ENCODE measurements at places on chromosomes 13 and 19.

- no peak for DNase-seq
These were observed 50.7 kb upstream of the DIAPH3 start for GRCh38 chr13:60214213-60215055.

GRCh38 chr19:13057147-13057572 lies 45.5 kb downstream of the LYL1 start:
- DNase-seq: no peak

GRCh38 chr13:31172001-31172400 lies 10.3 kb upstream of the HSPH1 start:
- DNase-seq: no peak

DNA sequence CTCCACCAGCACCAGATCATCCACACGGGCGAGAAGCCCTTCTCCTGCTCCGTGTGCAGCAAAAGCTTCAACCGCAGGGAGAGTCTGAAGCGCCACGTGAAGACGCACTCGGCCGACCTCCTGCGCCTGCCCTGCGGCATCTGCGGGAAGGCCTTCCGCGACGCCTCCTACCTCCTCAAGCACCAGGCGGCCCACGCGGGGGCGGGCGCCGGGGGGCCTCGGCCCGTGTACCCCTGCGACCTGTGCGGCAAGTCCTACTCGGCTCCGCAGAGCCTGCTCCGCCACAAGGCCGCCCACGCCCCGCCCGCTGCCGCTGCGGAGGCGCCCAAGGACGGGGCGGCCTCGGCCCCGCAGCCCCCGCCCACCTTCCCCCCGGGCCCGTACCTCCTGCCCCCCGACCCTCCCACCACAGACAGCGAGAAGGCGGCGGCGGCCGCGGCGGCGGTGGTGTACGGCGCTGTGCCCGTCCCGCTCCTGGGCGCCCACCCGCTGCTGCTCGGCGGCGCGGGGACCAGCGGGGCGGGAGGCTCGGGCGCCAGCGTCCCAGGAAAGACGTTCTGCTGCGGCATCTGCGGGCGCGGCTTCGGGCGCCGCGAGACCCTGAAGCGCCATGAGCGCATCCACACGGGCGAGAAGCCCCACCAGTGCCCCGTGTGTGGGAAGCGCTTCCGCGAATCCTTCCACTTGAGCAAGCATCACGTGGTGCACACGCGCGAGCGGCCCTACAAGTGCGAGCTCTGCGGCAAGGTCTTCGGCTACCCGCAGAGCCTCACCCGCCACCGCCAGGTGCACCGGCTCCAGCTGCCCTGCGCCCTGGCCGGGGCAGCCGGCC lies 9.4 kb downstream of the ZNF784 start:
- no peak for DNase-seq

DNA sequence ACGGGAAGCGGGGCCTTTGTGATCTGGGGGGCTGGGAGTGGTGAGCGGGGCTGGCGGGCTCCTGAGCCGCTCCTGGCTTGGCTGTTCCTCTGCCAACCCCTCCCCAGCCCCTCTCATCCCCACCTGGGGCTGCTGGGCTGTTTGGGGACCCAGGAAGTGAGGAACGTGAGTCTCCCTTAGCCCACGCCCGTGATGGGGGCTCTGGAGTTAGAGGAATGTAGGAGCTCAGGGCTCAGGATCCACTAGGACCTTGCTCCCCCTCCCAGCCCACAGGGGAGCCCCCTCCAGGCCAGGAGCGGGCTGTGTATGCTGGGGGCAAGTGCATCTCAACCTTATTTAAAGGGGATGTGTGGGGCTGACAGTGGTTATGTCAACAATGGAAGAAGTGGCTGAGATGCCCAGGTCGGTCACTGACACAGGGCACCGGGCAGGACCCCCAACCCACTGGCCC lies 134.1 kb downstream of the URI1 start:
- no peak for DNase-seq

- DNase-seq: no peak
These were observed 32.1 kb downstream of the SMAD9 start for GRCh38 chr13:36887758-36888521.

DNA sequence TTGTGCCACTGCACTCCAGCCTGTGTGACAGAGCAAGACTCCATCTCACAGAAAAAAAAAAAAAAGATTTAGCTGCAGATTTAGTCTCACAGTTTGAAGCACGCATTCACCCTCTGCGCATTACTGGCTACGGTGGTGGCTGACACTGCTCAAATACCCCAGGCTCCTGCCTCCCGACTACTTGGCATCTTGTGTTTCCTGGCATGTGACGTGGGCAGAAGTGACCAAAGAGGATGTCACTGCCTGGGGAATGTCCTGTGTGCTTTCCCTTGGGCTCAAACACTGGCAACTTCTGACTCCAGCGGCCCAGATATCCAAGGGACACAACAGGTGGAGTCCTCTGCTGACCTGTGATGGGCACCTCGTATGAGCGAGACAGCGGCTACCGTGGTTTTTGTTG lies 24.7 kb upstream of the EIF3G start:
- no peak for DNase-seq

GRCh38 chr13:64866331-64866730 lies 2363.8 kb downstream of the PCDH9 start:
- DNase-seq: no peak

DNA sequence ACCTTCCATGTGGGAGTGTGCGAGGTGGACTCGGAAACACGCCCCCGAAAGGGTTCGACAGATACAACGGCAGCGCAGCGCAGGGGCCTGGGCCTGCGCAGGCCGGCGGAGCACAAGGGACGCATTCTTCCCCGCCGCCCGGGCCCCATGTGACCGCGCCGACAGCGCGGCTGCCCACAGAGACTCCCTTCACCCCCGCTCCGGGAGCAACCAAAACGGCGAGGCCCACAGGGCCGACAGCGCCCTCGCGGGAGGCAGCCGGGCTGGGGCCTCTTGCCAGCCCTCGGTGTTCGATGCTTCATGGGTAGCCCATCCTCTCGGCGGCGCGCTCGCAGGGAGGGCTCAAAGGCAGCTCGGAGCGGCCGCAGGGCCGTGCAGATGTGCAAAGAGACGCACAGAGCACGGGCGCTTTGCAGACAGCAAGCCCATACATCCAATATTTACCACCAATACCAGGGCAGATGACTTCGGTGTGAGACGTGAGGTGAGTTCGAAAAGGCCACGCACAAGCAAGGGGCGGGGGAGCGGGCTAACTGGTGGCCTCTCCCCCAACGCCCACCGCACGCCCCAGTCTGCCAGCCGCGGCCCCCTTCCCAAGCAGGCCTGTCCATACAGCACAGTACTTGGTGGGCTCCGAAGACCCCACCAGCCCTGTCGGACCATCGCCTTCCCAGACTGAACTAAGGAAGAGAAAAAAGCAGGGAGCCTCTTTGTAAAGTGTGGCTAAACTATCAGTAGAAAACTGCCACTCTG lies 89.9 kb downstream of the CRYL1 start:
- no peak for DNase-seq

DNA sequence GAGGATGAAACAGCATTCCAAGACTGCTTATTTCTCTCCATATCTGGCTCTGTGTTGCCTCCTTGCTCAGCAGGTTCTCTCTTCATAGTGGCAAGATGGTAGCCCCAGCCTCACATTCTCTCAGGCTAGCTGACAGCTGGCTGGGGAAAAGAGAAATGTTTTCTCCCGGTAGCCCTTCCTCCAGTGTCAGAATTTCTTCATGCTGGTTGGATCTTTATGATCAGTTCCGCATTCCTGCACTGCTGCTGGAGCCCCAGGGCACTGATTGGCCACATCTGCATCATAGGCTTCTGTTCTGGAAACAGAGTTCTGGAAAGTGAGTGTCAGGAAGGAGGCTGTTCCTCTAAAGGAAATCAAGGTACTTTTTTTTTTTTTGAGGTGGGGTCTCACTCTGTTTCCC lies 24.6 kb downstream of the POP4 start:
- DNase-seq: no peak

DNA sequence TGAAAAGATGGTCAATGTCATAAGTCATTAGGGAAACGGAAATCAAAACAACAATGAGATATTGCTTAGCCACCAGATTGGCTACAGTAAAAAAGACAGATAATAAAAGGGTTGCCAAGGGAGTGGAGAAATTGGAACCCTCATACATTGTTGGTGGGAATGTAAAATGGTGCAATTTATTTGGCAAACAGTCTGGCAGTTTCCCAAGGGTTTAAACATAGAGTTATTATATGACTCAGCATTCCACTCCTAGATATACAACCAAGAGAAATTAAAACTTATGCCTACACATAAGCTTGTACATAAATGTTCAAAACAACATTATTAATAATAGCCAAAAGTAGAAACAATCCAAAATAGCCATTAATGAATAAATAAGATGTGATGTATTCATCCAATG lies 9.9 kb upstream of the ZNF227 start:
- DNase-seq: no peak

DNA sequence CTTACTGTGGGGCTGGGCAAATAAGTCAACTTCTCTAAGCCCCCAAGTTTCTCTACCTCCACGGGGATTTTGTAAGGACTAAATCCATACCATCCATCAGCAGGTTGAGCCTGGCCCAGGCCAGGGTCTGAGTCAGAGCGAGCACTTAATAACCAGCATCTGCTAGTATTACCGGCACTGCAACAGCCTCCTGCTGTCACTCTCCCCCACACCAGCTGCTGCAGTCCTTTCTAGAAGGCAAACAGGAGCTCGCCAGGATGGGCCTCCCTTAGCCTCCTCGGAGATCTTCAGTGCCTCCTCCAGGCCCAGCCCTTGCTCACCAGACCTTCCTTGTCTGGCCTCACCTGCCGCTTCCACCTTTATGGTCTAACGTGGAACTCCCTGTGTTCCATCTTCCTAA lies 3.2 kb downstream of the NAPA start:
- no peak for DNase-seq

DNA sequence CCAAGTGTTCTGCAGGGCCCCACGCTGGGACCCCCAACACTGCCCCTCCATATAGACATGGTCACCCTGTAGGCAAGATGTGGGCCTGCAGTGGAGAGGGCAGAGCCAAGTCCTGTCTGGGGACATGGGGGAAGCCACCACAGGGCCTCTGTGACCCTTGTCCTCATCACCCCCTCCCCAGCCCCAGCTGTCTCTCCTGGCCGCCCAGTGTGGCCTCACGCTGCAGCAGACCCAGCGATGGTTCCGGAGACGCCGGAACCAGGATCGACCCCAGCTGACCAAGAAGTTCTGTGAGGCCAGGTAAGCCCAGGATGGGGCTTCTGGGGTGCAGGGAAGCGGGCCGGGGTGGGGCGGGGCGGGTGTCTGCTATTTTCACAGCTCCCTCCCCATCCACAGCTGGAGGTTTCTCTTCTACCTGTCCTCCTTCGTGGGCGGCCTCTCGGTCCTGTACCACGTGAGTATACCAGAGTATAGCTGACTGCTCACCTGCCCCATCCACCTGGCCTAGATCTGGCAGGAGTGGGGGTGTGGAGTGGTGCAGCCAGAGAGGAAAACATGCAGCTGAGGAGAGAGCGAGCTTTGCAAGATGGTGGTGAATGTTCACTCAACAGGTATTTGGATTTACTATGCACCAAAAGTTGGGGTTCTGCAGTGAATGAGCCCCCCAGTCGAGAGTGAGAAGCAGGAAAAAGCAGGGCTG lies 46.4 kb downstream of the CERS4 start:
- DNase-seq: no peak

- no peak for DNase-seq
These were observed 719 bp upstream of the GRK1 start for GRCh38 chr13:113666329-113666670.

GRCh38 chr13:111061358-111062045 lies 53.6 kb upstream of the ARHGEF7 start:
- no peak for DNase-seq

DNA sequence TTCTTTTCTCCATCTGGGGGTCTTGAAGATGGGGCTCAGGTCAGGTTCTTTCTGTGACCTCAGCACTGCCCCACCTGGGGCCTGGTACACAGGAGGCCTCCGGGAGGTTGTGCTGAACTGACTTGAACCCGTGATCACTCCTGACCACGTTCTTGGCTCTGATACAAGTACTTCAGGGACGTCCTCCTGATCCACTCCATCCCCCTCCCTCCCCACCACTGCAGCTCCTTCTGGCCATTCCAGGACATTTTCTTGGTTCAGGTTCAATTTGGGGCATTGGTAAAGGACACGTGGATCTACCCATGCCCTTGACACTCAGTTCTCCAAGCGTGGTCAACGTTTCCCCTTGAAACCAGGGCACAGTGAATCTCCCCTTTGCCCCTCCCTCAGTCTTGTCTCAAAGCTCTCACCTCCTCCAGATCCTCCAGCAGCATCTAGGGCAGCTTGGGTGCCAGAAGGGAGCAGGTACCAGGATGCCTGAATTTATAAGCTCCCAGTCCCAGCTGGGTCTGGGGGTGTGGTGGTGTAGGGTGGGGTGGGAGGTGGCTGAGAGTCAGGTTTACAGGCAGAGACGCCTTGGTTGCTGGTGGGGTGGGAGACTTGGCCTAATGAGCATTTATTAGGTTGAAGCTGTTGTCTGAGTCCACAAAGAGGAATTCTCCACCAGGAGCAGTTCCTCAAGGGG lies at the start of gene KLK15:
TSS of gene KLK15 (minus strand) at position 458 of the 685 bp plus-strand sequence. CDS start 2,082 bp downstream, outside the sequence.
- no peak for DNase-seq

DNA sequence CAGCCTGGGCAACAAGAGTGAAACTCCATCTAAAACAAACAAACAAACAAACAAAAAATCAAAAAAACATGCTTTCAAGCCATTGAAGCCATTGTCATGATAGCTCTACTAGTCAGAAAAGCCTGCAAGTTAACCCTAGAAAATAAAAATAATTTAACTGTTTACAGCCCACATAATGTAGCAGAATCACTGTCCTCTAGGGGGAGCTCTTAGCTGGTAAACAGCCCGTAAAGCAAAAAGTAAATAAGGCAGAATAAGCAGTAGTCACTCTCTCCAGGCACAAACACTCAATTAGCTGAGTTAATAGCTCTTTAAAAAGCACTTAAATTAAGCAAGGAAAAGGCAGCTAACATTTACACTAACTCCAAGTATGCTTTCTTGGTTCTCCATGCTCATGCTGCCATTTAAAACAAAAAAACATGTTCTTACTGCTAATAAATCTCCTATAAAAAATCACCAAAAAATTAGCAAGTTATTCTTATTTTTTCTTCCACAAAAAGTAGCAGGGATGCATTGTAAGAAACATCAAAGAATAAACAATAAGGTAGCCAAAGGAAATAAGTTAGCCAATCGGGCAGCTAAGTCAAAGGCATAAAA lies 11.3 kb downstream of the LILRB4 start:
- peak; percentile 46 for DNase-seq

DNA sequence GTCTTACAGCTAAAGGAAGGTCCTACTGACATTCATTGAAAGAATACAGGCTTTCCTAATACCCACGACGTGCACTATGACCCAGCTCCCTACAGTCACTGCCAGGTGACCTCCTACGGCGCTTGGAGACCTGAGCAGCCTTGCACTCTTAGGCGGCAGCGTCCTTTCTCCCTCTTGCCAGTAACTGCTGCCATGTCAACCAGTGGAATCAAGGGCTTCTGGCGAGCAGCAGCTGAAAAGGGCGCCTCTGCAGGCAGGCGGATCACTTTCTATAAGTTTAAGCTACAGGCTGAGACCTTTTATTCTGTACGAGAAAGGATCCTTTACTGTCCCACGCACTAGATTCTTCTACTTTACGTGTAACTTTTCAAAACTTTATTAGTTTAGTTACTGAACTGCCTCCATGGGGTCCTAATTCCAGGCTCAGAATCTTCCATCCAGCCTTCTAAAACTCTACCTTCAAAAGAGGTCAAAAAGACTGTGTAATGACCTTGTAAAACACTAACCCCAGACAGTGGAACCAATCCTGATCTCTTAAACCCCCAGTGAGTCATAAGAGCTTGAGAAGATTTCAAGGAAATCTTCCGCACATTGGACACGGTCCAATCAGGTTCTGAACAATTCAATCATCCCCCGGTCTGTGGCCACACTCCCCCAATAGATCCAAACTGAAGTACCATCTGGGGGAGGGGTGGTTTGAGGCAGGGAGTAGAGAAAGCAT lies 1.9 kb downstream of the KCTD12 start:
- no peak for DNase-seq

All from activated CD4-positive, alpha-beta T cell treated with anti-CD3 and anti-CD28 coated beads, Interleukin-2, amount 10 ng/mL, durations not matched to agents 7 days and 5 days (primary cell).